ENCODE measurements at places on chromosomes 13 and 19. TPM values are rescaled to one million over a fixed set of nuclear protein-coding genes. Genes with fewer than 3 reads are reported as not detected.

Gene RPS16
- 3,259 TPM for polyA plus RNA-seq

Gene SMIM17
- polyA plus RNA-seq, result 0.34 TPM

Gene LRRC4B
- polyA plus RNA-seq, result 14.5 TPM

Gene THSD8
- not detected for polyA plus RNA-seq

Gene LYL1
- 15.7 TPM for polyA plus RNA-seq

Gene PCDH8
- 0.09 TPM for polyA plus RNA-seq

Gene SLC15A1
- 0.13 TPM for polyA plus RNA-seq

Gene FGF21
- polyA plus RNA-seq, result not detected

Gene SLC10A2
- not detected for polyA plus RNA-seq

- no peak for DNase-seq
Observed at GRCh38 chr19:954672-955494, 29.0 kb downstream of the ARID3A start.

- DNase-seq, result no peak
Observed at GRCh38 chr13:106377931-106378662, 157.4 kb downstream of the EFNB2 start.

DNA sequence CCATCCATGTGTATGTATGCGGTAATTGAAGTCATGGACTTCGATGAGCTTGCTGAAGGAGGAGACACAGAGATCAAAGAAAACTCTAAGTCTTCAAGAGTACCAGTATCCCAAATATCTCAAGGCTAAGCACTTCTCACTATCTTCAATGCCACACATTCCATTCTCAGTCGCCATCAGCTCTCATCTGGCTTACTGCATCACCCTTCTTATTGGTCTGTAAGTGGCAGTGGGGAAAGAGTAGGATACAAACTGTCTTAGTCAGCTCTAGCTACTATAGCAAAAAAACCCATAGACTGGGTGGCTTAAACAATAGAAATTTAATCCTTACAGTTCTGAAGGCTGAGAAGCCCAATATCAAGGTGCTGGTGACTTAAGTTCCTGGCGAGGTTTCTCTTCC lies 218.7 kb downstream of the POSTN start:
- DNase-seq, result no peak

DNA sequence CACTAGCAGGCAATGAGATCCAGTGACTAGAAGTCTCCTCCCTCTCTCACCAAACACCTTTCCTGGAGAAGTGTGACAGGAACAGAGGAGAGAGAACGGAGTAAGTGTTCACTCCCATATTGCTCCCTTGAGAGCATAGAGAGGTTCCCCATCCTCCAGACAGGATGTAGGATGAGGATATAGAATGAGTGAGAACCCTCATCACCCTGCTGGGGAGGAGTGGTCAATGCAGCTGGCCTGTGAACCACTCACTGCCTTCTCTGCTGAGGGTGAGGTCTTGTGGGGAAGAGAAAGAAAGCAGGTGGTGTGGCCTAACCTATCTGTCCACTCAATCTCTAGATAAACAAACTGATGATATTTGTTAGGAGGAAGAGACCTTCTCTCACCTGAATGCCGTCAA lies 386.6 kb downstream of the PCDH20 start:
- no peak for DNase-seq

GRCh38 chr13:72656357-72656756 lies 71.1 kb downstream of the MZT1 start:
- no peak for DNase-seq

DNA sequence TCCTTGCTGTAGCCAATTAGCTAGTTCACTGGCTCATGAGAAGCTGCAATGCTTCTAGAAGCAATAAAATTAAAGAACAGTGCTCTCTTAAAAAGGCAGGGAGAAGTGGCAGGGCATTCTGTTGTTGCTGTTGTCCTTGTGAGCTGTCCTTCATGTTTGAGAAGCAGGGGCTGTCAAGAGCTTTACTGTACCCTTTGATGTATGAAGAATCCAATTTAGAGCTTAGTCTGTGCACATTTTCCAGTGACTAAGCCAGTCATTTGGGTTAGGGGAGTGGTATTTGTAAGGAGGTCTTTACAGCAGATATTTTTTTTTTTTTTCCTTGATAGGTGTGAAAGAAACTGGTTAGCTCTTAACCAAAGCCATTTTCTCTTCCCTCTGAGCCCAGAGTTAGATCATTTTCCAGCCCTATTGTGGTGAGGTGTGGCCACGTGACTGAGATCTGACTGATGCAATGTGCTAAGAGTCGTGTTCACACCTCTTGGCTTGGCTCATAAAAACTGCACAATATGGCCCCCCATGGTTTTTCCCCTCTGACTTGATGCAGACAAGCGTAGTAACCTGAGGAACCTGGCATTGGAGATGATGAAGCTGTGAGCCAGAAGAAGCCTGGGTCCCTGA lies 309.6 kb upstream of the TMTC4 start:
- DNase-seq, result no peak

- no peak for DNase-seq
Observed at GRCh38 chr19:23273022-23273589, 22.9 kb upstream of the ZNF724 start.

DNA sequence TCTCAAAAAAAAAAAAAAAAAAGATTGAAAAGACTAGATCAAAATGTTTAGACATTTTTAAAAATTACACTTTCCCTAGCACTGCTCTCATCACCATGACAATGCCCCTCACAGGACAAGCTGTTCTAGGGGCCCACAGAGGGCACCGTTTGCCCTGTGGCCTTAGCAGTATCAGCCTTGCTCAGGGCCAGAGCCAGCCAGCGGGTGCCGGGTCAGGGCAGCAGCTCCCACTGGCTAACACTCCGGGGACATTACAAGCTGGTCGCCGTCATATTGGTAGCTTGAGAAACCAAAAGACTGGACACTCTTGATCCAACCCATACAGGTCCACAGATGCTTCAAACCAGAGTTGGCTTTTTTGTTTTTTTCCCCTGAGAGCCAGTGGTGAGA lies 18.0 kb downstream of the CAPN12 start:
- no peak for DNase-seq

DNA sequence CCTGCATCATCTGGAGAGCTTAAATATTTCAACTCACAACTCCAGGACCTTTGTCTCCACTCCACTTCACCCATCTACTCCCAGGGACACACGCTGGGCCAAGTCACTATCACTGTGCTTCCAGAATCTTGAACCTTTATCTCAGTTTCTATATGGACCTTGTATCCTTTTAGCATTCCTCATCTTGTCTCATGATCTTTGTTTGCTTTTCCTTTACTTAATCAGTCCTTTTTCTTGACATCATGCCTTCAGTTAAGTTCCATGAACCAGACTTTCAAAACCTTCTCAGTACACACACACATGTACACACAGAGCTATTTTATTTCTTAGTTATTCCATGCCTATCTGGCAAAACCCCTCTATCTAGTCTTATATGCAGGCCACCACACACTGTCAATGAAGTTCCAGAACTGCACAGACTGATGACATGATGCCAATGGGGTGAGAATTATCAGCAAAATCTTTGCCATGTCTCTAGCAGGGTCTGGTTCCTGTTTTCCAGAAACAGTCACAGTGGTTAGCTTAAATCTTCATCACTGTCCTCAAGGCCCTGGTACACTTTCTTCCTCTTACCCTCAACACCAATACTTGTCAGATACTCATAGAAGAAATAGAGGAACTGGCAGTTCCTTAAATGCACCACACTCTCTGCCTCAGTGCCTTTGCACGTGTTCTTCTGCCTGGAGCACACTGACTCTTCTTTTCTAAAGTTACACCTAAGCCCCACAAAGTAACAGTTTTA lies 77.6 kb upstream of the STARD13 start:
- DNase-seq, result no peak

DNA sequence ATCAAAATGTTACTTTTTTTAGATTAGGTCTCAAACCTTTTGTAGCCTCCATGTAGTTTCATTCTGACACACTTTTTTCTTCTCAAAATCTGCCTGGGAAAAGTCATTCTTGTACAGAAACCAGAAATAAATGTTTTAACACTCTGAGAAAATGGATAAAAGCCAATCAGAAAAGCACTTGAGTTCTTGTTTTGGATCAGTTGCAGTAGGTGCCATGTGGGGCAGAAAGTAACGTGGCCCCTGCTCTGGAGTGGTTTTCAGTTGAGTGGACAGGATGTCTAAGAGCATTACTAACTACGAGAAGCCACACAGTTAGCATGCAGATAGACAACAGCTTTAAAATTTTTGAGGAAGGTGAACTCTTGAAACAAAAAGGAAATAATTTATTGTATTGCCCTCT lies 19.1 kb downstream of the GPR183 start:
- DNase-seq, result no peak

DNA sequence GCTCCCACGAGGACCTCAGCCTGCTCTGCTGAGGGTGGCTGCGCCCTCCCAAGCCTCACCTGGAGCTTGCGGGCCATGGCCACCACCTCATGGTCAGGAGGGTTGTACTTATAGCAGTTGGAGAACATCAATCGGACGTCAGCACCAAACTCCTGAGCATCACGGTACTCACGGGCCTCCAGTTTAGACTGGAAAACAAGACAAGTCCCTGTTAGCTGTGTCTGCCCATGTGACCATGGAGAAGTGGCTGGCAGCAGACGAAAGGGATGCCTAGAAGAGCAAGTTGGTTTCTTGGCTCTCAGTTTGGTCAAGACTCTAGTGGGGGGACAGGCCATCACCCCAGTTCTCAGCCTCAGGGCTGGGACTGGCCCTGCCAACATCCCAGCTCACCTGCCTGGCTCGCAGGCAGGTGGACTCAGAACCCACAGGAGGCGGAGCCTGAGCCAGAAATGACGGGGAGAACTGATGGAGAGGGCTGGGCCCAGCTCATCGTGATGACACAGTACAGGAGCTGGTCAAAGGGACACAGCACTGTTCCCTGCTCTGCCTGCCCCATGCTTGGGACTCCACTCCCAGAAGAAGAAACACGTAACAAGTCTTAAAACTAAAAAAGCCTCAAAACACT lies 31.2 kb upstream of the EPHX3 start:
- DNase-seq, result no peak

DNA sequence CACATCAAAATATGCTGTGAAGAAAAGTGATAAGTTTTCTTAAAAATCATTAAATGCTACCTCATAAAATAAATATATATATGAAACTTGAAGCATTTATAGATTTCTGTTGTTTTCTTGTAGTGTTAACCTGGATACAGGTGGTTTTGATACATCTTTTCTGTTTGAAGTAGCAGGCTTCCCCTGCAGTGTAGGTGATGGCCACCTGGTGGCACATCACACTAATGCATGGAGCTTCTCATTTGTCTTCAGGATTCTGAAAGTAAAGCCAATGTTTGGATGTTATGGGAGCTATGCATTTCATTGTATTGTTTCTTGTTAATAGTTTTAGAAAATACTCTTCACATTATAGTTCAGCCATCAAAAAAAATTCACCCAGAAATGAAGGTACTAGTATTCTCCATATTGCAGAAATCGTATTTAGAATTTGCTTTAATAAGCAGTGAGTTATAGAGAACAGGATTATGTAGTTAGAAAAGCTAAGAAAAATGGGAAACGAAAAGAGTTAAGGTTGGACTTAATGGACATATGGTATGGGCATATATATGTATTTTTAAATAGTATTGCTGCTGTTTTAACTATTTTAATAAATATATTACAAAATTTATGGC lies 18.7 kb downstream of the GPR180 start:
- no peak for DNase-seq

- no peak for DNase-seq
Observed at GRCh38 chr13:67619995-67620380, 389.9 kb upstream of the PCDH9 start.

DNA sequence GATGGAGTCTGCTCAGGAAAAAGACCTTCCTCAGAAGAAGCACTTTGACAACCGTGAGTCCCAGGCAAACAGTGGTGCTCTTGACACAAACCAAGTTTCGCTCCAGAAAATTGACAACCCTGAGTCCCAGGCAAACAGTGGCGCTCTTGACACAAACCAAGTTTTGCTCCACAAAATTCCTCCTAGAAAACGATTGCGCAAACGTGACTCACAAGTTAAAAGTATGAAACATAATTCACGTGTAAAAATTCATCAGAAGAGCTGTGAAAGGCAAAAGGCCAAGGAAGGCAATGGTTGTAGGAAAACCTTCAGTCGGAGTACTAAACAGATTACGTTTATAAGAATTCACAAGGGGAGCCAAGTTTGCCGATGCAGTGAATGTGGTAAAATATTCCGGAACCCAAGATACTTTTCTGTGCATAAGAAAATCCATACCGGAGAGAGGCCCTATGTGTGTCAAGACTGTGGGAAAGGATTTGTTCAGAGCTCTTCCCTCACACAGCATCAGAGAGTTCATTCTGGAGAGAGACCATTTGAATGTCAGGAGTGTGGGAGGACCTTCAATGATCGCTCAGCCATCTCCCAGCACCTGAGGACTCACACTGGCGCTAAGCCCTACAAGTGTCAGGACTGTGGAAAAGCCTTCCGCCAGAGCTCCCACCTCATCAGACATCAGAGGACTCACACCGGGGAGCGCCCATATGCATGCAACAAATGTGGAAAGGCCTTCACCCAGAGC lies 16.2 kb upstream of the ZNF544 start:
- DNase-seq, result no peak

DNA sequence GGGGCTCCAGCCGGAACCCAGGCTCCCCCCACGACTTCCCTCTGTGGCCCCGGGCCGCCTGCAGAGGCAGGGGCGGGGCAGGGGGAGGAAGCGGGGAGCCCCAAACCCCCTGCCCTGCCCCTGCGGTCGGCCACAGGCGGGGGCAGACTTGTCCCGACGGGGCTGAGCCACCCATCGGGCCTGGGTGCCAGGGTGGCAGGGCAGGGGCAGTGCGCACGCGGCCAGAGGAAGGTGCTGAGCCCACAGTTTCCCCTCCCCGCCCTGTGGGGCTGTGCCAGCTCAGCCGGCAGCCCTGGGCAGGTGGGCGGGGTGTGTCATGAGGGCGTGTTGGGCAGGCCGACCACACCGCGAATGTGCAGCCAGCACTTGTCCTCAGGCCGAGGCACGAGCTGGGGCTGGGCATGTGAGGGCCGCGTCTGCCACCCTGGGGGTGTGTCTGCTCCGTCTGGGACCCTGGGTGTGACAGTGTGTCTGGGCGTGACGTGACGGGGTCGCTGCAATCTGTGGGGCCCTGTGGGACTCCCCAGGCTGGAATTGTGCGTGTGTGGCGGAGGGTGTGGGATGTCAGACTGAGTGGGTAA lies 17.7 kb downstream of the CCDC97 start:
- DNase-seq, result no peak

All from urinary bladder (tissue), 4 donors.